ENCODE measurements at places on chromosomes 1 and 21.

GRCh38 chr1:49319426-49319963 lies 542.8 kb upstream of the BEND5 start:
- DNase-seq, result no peak

- DNase-seq, result no peak
These were observed 2.7 kb upstream of the CLDN19 start for GRCh38 chr1:42742617-42743316.

DNA sequence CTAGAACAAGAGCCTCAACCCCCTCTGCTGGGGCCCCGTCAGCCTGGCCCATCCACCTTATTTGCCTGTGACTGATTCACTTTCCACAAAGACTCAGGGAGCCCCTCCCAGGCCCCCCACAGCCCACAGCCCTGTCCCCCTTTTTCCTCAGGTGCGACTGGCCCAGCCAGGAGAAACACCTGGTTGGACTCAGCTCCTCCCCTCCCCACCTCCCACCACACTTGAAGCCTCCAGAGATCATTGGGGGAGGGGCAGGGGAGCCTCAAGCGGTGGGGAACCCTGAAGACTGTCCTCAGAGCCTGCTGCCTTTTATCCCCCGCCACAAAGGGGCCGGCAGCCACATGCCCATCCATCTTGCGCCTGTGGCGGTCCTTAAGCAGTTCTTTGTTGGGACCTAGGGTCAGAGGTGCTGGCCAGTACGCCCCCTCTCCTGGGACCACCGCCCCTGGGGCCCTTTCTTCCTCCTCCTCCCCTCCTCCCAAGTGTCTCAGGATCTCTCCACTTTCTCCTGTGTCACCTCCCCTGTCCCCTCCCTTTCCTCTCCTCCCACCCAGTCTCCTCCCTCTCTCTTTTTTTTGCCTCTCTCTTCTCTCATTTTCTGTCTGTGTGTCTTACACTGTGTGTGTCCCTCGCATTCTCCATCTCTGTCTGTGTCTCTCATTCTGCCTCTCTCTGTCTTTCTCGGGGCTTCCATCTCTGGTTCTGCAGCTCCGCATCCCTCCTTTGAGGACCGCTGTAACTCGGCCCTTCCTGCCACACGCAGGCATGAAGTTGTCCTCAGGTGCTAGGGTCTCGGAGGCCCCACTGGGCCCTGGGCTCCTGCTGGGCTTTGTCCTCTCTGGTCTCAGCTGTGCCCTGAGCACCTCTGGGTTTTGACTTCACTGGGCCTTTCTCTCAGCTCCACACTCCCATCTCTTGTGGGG lies 12.2 kb downstream of the CRABP2 start:
- no peak for DNase-seq

DNA sequence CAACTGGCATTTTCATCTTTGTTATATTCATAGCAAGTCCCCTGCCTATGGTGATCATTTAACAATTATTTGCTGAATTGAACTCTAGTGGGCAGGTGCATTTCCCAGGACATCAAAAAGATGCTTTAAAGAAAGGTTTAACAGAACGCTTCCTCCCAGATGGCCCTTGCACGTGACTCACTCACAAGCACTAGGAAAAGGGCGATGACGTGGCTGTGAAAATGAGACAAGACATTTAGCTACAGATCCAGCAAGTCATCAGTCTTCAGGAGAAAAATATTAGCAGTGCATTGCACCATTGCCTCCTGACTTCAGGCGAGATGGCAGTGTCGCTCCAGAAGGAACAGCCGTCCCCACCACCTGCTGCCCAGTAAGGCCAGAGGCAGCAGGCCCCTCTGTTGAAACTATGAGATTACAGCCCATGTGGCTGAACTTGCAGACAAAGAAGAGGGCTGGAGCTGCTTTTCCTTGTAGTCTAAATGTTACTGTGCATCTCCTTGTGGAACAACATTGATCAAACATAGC lies 37.2 kb downstream of the DSCAM start:
- no peak for DNase-seq

DNA sequence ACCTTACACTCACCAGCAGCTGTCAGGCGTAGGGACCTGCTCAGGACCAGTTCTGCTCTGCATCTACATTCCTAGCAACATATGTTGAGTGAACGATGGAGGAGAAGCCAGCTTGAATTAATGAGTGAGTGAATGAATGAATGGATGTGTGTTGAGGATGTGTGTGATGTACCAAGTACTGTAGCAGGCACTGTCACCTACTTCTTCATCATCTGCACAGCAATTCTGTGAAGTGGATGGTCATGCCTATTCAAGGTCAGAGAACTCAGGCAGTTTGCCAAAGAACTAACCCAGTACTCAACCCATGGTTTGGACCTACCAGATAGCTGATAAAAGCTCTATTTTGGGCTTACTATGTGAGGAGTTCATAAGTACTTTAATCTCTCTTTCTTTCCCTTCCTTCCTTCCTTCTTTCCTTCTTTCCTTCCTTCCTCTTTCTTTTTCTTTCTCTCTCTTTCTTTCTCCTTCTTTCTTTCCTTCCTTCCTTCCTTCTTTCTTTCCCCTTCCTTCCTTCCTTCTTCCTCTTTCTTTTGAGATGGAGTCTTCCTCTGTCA lies 56.9 kb downstream of the ATP1A1 start:
- DNase-seq, result no peak

DNA sequence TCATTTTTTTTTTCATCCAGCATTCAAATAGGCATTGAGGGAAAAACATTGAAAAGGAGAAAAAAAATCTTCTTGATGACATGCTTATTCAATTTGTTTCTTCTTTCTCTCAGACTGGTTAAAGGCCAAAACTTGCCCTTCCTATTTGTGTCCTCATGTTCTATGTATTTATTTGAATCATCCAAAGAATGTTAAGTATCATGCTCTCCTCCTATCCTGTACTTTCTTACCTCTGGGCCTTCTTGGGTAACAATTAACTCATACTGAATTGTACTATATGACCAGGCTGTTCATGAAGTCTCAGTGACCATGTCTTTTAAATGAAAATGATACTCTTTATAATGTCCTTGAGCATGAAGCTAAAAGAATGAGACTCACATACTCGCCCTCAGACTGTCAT lies 36.5 kb upstream of the DENND1B start:
- no peak for DNase-seq

DNA sequence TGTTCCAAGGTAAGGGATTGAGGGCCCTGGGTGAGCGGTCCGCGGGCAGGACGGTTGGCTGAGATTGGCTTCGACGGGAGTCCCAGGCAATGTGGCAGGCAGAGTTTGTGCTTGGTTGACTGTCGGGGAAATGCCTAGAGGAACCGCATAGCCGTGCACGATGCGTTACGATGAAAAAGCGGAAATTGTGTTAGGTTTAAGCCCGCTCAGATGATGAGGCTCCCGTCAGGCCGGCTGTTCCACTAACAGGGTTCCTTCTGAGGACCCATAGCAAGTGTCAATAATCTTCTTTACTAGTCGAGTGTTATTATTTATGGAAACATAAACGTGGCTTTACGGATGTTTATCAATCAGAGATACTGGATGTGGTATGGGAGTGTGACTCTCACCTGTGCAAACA lies 117.8 kb upstream of the COL6A1 start:
- DNase-seq, result no peak

GRCh38 chr1:77085109-77085508 lies 134.1 kb downstream of the PIGK start:
- DNase-seq, result no peak
